ENCODE measurements at places on chromosomes 4 and X.

GRCh38 chr4:107512549-107512948, 207.5 kb downstream of the PAPSS1 start:
- no peak for DNase-seq

- DNase-seq, result no peak
Measured at GRCh38 chr4:174204164-174204831, 79.2 kb downstream of the FBXO8 start.

DNA sequence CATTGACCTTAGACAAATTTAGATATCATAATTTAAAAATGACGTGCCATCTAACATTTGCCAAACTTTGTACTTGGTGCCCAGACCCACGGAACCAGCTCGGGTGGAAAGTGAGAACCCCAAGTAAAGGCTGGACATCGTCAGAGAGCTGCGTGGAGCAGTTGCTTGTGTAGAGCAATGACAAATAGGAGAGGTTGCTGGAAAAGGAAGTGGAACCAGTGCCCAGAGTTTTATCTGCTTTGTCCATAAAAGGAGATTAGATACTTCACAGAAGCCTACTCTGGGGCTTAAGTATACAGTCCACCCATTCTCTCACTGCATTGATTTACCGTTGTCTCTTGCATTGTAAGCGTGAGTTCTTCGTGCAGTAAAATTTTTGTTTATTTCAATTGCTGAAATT, 5.4 kb upstream of the TBC1D1 start:
- DNase-seq, result no peak

DNA sequence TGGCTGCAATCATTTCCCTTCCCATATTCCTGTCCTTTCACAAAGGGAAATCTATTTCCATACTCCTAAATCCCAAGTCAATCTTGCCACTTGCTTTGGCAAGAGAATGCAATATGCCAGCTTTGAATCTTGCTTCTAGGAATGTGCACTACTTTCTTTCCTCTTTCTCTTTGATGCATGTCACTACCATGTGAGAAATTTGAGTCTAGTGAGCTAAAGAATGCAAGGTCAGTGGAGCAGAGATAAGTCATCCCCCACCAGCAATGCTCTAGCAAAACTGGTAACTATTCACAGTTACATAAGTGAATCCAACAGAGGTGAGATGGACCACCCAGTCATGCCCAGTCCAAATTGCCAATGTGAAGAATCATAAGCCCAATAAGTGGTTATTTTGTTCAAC, 910.4 kb downstream of the RAB28 start:
- DNase-seq, result no peak

DNA sequence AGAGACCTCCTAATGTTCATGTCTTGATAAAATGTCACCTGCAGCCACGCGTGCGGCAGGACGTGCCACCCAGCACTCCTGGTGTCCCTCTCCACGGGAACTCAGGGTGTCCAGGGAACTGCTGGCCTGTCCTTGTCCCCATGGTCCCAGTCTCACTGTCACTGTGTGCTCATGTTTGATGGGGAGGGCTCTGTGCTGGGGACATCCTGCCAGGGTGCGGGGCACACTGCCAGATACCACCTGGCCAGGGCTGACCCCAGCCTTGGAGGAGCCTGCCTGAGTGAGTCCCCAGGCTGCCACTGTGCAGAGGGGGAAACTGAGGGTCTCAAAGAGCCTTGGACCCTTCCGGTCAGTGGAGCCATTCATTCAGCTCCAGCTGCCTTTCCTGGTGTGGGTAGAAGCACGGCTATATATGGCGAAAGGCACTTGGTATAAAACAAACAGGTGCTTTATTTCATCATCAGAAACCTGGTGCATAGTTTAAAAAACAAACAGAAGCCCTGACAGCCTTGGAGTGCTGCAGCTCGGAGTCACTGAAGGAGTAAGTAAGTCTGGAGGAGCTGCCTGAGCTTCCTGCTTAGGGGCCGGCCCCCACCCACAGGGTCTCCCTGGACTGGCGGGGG, 33.0 kb downstream of the NOP14 start:
- DNase-seq, result no peak

- DNase-seq, result no peak
Measured at GRCh38 chr4:74583757-74584156, 138.8 kb downstream of the AREG start.

All from CD4-positive, alpha-beta T cell treated with Interleukin-10 for 1 hour (primary cell).